ENCODE measurements at places on chromosomes 1 and 21. TPM values are rescaled to one million over a fixed set of nuclear protein-coding genes. Genes with fewer than 3 reads are reported as not detected.

The RHCE gene
- total RNA-seq = not detected

The OR14I1 gene
- not detected for total RNA-seq

The GPR89A gene
- total RNA-seq = 16.4 TPM

The XCL1 gene
- total RNA-seq = not detected

The PGLYRP4 gene
- total RNA-seq = not detected

The USP1 gene
- total RNA-seq = 32.4 TPM

The ADGRB2 gene
- total RNA-seq = 4.2 TPM

The NLRP3 gene
- 4.5 TPM for total RNA-seq

The SIK1 gene
- 11.5 TPM for total RNA-seq

The UBAP2L gene
- 70.4 TPM for total RNA-seq

The FGR gene
- total RNA-seq = 12.2 TPM

The OPRD1 gene
- total RNA-seq = 0.13 TPM

The CIART gene
- 13.7 TPM for total RNA-seq

The S100A1 gene
- total RNA-seq = 4.3 TPM

The TDRD5 gene
- total RNA-seq = 0.17 TPM

The PADI1 gene
- total RNA-seq = not detected

The STUM gene
- total RNA-seq = 6.6 TPM

The DPYD gene
- total RNA-seq = 31.1 TPM

The NCAM2 gene
- total RNA-seq = 7.5 TPM

The XPR1 gene
- 21.0 TPM for total RNA-seq

The CYP2J2 gene
- total RNA-seq = 0.26 TPM

The AMY1C gene
- total RNA-seq = not detected

The KCNE2 gene
- total RNA-seq = not detected

The ATP1A2 gene
- 124 TPM for total RNA-seq

The NKAIN1 gene
- total RNA-seq = not detected

The CFAP57 gene
- total RNA-seq = not detected

The RAB25 gene
- total RNA-seq = not detected

The DCST1 gene
- not detected for total RNA-seq

The CATSPERE gene
- total RNA-seq = 3.5 TPM

The CHIA gene
- not detected for total RNA-seq

The OR2T29 gene
- total RNA-seq = not detected

The DYNLT5 gene
- total RNA-seq = 1.2 TPM

The ADAMTSL4 gene
- 40.9 TPM for total RNA-seq

The FCRL5 gene
- 0.50 TPM for total RNA-seq

The RPF1 gene
- total RNA-seq = 41.9 TPM

The RHEX gene
- 6.9 TPM for total RNA-seq

The APOBEC4 gene
- total RNA-seq = not detected

The UCHL5 gene
- total RNA-seq = 24.0 TPM

The RCSD1 gene
- total RNA-seq = 19.0 TPM

The OR10J1 gene
- total RNA-seq = not detected

The LCE2C gene
- not detected for total RNA-seq

Data from esophagus muscularis mucosa (tissue), 4 donors.